ENCODE measurements at places on chromosomes 4 and X. TPM values are rescaled to one million over a fixed set of nuclear protein-coding genes. Genes with fewer than 3 reads are reported as not detected.

Gene CCKAR
- total RNA-seq: not detected

DNA sequence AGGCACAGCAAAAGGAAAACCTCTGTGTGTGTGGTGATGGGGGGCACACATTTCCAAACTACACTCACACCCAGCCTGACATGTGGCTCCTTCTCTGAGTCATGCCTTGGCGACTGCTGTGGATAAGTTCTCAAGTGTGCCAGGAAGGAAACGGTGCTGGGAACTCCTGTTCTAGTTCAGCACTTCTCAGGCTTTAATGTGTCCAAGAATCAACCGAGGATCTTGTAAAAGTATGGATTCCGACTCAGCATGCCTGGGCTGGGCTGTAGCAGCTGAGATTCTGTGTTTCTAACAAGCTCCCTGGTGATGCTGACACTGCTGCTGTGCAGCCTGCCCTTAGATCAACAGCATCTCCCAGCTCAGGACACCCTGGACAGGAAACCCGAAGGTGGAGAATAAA lies 20.2 kb downstream of the CLNK start:
- peak; percentile 57 for DNase-seq

DNA sequence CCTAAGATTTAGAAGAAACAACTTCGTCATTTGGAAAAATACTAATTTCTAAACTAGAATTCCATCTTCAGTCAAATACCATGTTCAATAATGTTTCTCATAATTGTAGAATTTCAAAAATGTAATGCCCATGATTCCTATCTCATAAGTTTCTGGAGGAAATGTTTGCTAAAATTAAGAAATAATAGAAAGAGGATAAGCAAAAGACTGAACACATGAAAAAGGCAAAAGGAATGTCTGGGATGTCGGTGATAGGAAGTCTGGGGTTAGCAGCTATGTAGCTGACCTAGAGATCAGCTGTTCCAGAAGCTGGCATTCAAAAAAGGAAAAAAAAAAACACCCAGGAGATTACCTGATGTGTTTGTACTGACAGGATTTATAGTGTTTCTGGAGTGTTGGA lies 18.9 kb upstream of the PCDH10 start:
- DNase-seq: no peak

- no peak for DNase-seq
These were observed 278.2 kb upstream of the CXXC4 start for GRCh38 chr4:104772849-104773248.

DNA sequence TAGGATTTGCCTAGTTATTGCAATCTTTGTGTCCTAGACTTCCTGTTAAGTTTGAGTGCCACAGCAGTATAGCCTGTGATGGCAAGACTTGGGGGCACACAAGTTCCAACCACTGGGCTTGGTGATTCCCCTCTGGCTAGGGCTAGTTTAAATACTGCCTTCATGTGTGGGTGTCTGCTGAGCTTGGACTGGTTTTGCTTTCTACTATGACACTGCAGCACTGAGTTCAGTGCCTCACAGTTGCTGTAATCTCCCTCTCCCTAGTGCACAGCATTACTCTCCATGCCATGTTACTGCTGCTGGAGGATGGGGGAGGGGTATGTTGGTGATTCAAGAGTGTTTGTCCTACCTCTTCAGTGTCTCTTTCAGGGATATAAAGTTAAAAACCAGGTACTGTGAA lies 379.6 kb downstream of the IL15 start:
- no peak for DNase-seq

- no peak for DNase-seq
These were observed 10.0 kb upstream of the SLC9B2 start for GRCh38 chr4:103086551-103086950.

DNA sequence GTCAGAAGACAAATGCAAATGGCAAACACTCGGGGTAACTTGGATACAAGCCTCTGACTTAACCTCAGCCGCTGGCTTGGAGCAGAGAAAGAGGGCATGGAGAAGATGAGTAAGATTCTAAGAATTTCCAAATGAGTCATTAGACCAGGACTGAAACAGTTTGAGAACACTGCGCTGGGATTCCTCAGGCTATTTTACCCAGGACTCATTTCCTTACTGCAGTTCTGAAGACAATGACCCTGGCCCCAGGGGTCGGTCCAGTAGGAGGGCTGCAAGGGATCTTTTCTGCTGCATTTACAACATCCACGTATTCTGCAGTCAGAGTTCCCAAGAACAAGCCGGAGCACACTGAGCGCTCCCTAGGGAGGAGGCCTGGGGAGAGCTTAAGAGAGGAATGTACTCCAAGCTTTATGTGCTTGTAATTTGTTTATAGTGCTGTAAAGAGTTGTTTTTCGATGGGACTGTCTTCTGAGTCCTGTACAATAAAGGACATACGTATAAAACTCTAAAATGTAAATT lies 27.3 kb upstream of the SORBS2 start:
- DNase-seq: peak; percentile 74
